Activated naive CD8-positive, alpha-beta T cell treated with anti-CD3 and anti-CD28 coated beads, Interleukin-2, amount 50 U/mL, for 16 hours (primary cell): ENCODE measurements at places on chromosomes 2 and 18.

DNA sequence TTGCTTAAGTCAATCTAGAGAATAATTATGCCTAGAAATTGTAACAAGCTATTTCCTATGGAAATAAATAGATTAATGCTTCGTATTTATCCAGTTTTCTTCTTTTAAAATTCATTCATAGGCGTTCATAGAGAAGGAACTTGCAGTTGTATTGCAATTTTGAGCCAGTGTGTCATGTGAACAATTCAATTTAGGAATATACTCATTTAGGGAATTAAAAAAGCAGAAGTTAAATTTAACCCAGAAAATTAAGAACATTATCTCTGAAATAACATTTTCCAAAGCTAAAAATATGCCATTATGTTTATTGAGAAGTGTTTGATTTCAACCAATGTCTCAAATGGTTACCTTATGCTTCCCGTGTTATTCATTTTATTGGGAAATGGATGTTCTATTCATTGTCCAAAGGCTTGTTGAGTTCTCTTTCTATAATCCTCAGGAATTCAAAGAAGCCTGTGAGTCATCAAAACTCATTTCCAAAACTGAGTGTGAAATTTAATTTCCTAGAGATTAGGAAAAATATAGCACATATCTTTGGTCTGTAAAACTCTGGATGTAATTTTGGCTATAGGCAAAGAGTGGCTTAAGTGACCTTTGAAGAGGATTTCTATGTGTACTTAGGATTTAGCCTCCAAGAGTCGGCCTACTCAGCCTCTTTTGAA, 99.7 kb downstream of the SLC8A1 start:
- DNase-seq: no peak

- DNase-seq: no peak
Measured at GRCh38 chr2:105403783-105404698, 5.2 kb upstream of the FHL2 start.

- peak; percentile 90 for DNase-seq
Measured at GRCh38 chr2:73736855-73737779, at the start of gene TPRKB. TSS of gene TPRKB (minus strand) at chr2:73737345. CDS start at chr2:73734569, 2,776 bp downstream.

DNA sequence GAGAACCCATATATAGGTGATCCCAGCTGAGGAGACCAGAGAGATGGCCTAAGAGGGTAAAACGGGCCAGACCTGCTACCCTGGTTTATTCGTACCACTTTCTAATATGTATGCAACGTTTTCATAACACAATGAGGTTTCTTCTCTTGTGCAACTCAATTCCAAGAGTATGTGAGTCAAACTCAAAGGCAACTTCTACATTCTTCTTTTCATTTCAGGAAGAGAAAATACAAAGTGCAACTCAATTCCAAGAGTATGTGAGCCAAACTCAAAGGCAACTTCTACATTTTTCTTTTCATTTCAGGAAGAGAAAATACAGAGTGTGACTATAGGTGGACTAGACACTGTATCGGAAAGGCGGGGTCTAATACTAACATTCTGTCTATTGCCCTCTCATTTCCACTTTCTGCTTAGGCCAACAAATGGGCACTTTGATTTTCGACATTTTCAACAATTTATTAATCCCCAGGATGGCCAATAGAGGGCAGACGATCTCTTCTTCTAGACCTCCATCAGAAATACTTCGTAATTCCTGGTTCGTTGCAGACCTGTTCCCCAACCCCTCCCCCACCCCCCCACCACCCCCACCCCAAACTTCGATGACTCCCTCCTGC, 3.7 kb upstream of the CRIM1 start:
- DNase-seq: no peak

DNA sequence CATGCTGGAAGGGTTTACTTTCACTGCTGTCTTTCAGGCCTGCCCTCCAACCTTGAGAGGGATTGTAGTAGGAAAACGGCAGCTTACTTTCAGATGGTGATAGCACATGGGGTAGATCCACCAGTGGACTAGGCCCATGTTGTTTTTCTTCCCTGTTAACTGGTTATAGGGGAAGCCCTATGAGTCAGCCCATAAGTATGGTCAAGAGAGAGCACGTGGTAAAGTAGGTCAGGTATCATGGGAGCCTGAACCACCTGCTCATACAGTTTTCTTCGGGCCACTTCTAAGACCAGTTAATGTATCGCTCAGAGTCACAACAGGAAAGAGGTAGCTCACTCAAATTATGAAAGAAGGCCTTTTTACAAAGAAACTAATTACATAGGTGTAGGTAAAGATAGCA, 33.0 kb downstream of the PDK1 start:
- DNase-seq: no peak

- DNase-seq: no peak
Measured at GRCh38 chr2:20669562-20670314, 2.8 kb downstream of the GDF7 start.
